Effector memory CD8-positive, alpha-beta T cell (primary cell): ENCODE measurements at places on chromosomes 5 and 9.
A peak's percentile ranks its signal among the peaks of the same experiment; 100 is the strongest.

DNA sequence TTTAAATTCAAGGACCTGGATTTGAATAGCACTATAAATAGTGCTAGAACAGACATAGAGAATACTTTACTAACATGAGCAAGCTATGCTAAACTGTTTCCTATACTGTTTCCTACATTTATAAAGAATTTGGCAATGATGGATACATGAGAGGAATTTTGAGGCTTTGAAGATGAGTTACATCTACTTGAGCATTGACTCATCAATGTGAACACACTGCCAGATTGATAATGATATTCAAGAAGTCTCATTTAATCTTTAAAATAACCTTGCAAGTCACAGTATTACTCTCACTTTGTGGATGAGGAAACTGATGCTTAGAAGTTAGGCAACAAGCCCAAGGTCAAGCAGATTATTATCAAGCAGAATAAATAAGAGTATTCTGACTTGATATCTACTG is 281.9 kb downstream of the DNAH5 start:
- no peak overlapping the region for H3K4me3 ChIP-seq
- H3K27ac ChIP-seq = no peak overlapping the region
- no peaks in the 10 kb centered on the region for H3K27me3 ChIP-seq
- H3K36me3 ChIP-seq = no peaks in the 10 kb centered on the region
- DNase-seq = no peak

DNA sequence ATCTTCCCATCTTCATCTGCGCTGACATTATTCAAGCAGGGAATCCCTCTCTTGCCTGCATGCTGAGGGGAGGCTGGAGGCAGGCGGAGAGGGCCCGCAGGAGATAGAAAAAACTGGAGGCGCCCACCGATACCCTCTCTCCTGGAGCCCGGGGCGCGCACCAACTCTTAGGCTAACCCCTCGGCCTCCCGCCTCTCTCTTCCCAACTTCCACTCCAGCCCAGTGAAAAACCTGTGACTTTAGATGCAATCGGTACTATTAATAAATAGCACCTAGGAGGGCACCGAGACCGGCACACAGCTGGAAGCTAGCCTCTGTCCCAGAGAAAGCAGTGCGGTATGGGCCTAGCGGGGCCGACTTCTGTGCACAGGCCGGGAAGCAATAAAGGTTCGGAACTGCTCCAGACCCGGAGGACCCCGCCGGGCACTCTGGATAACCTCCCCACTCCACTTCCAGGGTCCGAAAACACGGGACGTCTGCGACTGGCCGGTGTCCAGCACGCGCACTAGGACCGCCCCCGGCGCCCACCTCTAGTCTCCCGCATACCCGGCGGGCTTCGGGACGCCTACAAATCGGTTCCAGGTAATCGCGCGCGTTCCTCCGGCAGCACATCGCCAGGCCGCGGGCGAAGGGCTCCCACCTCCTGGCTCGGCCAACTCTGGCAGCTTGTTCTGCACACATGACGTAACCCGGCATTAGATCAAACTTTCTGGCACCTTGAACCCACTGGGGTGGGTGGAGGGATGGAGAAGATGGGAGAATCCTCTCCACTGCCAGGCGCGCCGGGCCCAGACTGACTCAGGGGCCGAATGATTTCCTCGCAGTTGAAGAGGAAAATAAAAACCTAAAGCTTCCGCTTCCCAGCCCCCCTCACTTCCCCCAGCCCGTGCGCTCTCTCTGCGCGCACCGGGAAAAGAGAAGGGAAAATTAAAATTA is 1.4 kb downstream of the EFNA5 start:
- peaks cover 65% of the 10 kb centered on the region for H3K27me3 ChIP-seq
- peaks cover 15% of the 10 kb centered on the region for H3K36me3 ChIP-seq
- H3K4me3 ChIP-seq = peak overlapping the region; percentile 77
- H3K27ac ChIP-seq = no peak overlapping the region
- DNase-seq = no peak

DNA sequence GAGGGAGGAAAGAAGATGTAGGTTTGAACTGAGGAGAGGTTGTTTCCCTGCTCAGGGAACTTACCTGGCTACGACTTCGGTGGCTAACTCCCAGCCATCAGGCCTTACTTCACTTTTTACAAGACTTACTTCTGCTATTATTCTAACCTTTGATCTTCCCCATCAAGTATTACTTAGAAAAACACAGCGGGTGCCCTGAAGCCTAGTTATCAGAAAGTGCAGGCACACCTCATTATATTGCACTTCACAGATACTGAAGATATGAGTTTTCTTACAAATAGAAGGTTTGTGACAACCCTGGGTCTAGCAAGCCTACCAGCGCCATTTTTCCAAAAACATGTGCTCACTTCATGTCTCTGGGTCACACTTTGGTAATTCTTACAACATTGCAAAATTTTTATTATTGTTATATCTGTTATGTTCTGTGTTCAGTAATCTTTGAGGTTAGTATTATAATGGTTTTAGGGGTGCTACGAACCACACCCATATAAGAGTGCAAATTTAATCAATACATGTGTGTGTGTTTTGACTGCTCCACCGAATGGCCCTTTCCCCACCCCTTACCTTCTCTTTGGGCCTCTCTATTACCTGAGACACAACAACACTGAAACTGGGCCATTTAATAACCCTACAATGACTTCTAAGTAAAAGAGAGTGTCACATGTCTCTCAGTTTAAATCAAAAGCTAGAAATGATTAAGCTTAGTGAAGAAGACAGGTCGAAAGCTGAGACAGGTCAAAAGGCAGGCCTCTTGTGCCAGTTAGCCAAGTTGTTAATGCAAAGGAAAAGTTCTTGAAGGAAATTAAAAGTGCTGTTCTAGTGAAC is 2102.7 kb upstream of the WWC1 start:
- H3K27ac ChIP-seq = no peak overlapping the region
- no peaks in the 10 kb centered on the region for H3K4me1 ChIP-seq
- no peak overlapping the region for H3K4me3 ChIP-seq
- DNase-seq = no peak

- H3K4me3 ChIP-seq = no peak overlapping the region
- peaks cover 35% of the 10 kb centered on the region for H3K4me1 ChIP-seq
- peaks cover 17% of the 10 kb centered on the region for H3K36me3 ChIP-seq
Measured at GRCh38 chr9:137669261-137669672, 50.5 kb downstream of the EHMT1 start.

DNA sequence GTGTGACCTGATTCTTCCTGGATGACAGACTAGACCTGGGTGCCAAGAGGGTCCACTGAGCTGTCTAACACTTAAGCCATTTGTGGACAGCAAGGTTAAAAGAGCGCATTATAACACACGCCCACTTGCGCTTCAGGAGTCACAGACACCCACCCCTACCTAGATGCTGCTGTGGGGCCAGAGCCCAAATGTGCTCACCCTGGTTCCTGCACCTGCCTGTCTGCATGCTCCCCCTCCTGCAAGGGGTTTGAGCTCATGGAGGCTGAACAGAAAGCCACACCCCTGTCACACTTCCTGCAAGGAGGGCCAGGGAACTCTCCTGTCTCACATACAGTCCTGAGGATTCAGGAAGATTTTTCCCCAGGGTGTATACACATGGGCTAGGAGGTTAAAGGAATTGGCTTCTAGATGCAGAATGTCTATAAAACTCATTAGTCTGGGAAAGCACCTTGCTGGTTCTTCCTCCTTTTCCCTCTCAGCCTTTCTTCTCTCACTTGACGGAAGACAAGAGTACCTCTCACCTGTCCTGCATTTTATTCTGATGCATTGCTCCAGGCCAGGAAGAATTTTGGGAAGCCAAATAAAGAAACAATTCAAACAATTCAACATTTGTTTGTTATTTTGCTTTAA is 87.4 kb upstream of the LHFPL2 start:
- H3K27me3 ChIP-seq = no peaks in the 10 kb centered on the region
- H3K4me1 ChIP-seq = no peaks in the 10 kb centered on the region
- H3K27ac ChIP-seq = no peak overlapping the region

GRCh38 chr9:37251452-37251851 is 131.1 kb downstream of the ZCCHC7 start:
- DNase-seq = no peak
- no peaks in the 10 kb centered on the region for H3K27me3 ChIP-seq
- peaks cover 8% of the 10 kb centered on the region for H3K36me3 ChIP-seq

DNA sequence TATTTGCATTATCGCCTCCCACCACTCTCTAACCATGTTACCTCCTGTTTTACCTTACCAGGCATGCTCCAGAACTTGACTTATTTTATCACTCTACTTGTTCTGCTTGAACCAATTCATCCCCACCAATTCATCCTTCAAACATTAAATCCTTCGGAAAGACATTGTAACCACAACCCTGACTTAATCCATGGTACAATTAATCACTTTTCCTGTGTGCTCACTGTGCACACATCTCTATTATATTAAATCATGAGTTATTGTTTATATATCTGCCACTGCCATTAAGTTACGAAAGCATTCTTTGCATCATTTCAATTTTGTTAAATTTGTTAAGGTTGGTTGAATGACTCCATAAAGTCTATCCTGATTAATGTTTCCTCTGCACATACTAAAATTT is 7.4 kb upstream of the C5orf46 start:
- peaks cover 8% of the 10 kb centered on the region for H3K27me3 ChIP-seq
- no peak overlapping the region for H3K4me3 ChIP-seq
- H3K4me1 ChIP-seq = no peaks in the 10 kb centered on the region
- no peak for DNase-seq
- no peaks in the 10 kb centered on the region for H3K36me3 ChIP-seq

- no peak overlapping the region for H3K4me3 ChIP-seq
- peaks cover 3% of the 10 kb centered on the region for H3K4me1 ChIP-seq
- H3K27ac ChIP-seq = no peak overlapping the region
- H3K36me3 ChIP-seq = no peaks in the 10 kb centered on the region
- DNase-seq = peak; percentile 2
- no peaks in the 10 kb centered on the region for H3K27me3 ChIP-seq
Measured at GRCh38 chr5:117454716-117455212, 880.1 kb upstream of the SEMA6A start.

- no peak overlapping the region for H3K4me3 ChIP-seq
- no peak for DNase-seq
- peaks cover 60% of the 10 kb centered on the region for H3K4me1 ChIP-seq
- no peaks in the 10 kb centered on the region for H3K27me3 ChIP-seq
- H3K27ac ChIP-seq = no peak overlapping the region
Measured at GRCh38 chr9:126475933-126476555, 137.7 kb upstream of the LMX1B start.

GRCh38 chr5:39064450-39064849 is 9.7 kb downstream of the RICTOR start:
- H3K36me3 ChIP-seq = peaks cover 30% of the 10 kb centered on the region
- no peak for DNase-seq
- no peaks in the 10 kb centered on the region for H3K27me3 ChIP-seq

DNA sequence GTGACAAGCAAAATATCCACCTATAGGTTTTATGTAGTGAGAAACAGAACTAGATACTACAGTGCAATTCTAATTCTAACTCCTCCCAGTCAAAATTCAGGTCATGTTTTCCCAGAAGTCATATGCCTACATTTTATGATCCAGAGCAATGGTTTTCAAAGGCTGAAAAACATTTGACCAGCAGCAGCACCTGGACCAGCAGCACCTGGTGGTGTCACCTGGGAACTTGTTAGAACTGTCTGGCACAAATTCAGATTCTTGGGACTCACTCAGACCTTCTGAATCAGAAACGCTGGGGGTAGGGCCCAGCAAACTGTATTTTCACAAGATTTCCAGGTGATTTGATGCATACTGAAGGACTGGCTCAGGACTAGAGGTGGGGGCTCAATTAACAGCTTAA is 367.7 kb upstream of the RFX3 start:
- peaks cover 25% of the 10 kb centered on the region for H3K27me3 ChIP-seq
- no peaks in the 10 kb centered on the region for H3K36me3 ChIP-seq
- no peak for DNase-seq
- no peak overlapping the region for H3K4me3 ChIP-seq
- H3K27ac ChIP-seq = no peak overlapping the region
- no peaks in the 10 kb centered on the region for H3K4me1 ChIP-seq

- no peaks in the 10 kb centered on the region for H3K27me3 ChIP-seq
- H3K4me1 ChIP-seq = peaks cover 21% of the 10 kb centered on the region
- H3K27ac ChIP-seq = peak overlapping the region; percentile 52
- H3K36me3 ChIP-seq = no peaks in the 10 kb centered on the region
- H3K4me3 ChIP-seq = no peak overlapping the region
- DNase-seq = no peak
Measured at GRCh38 chr5:148913985-148914431, 87.6 kb downstream of the ADRB2 start.

- peaks cover 16% of the 10 kb centered on the region for H3K4me1 ChIP-seq
- DNase-seq = no peak
- H3K27me3 ChIP-seq = no peaks in the 10 kb centered on the region
- peak overlapping the region; percentile 91 for H3K27ac ChIP-seq
- H3K4me3 ChIP-seq = peak overlapping the region; percentile 55
Measured at GRCh38 chr9:136045595-136046553, 49.2 kb downstream of the NACC2 start.

GRCh38 chr5:64944868-64945267 is 176.1 kb downstream of the CWC27 start:
- no peaks in the 10 kb centered on the region for H3K4me1 ChIP-seq
- no peak overlapping the region for H3K4me3 ChIP-seq
- H3K27me3 ChIP-seq = no peaks in the 10 kb centered on the region

GRCh38 chr9:34987160-34987901 is 2.2 kb upstream of the DNAJB5 start:
- H3K36me3 ChIP-seq = peaks cover 10% of the 10 kb centered on the region
- H3K4me3 ChIP-seq = peak overlapping the region; percentile 14
- peaks cover 34% of the 10 kb centered on the region for H3K4me1 ChIP-seq
- no peak for DNase-seq
- peak overlapping the region; percentile 81 for H3K27ac ChIP-seq

DNA sequence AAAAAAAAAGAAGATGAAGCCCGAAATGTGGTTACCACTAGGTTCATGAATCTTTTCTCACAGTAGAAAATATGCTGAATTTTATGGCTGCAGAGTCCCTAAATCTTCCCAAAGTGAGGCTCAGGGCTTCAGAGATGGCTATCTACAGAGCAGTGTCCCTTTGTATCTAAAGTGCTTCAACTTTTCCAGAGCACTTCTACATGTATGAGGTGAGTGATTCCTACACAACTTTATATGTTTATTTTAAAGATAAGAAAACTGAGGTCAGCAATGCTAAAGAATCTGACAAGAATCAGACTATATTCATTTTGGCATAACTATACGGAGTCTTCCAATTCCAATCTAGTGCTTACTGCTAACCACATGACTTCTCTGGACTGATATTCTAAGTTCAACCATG is 53.2 kb downstream of the MRPS27 start:
- no peak overlapping the region for H3K27ac ChIP-seq
- H3K27me3 ChIP-seq = no peaks in the 10 kb centered on the region
- H3K4me3 ChIP-seq = no peak overlapping the region
- DNase-seq = no peak

- no peaks in the 10 kb centered on the region for H3K36me3 ChIP-seq
- DNase-seq = no peak
- no peak overlapping the region for H3K4me3 ChIP-seq
Measured at GRCh38 chr5:35404701-35405100, 174.4 kb upstream of the PRLR start.

- H3K4me3 ChIP-seq = no peak overlapping the region
- DNase-seq = no peak
- no peak overlapping the region for H3K27ac ChIP-seq
- H3K36me3 ChIP-seq = peaks cover 5% of the 10 kb centered on the region
- no peaks in the 10 kb centered on the region for H3K27me3 ChIP-seq
Measured at GRCh38 chr5:159345336-159345735, 15.0 kb upstream of the IL12B start.
